ENCODE measurements at places on chromosomes 3 and 15. TPM values are rescaled to one million over a fixed set of nuclear protein-coding genes. Genes with fewer than 3 reads are reported as not detected.

GRCh38 chr15:36252146-36252711 lies 327.2 kb upstream of the CDIN1 start:
- DNase-seq, result no peak

- no peak for DNase-seq
Observed at GRCh38 chr3:151281671-151282324, 3.5 kb upstream of the P2RY14 start.

DNA sequence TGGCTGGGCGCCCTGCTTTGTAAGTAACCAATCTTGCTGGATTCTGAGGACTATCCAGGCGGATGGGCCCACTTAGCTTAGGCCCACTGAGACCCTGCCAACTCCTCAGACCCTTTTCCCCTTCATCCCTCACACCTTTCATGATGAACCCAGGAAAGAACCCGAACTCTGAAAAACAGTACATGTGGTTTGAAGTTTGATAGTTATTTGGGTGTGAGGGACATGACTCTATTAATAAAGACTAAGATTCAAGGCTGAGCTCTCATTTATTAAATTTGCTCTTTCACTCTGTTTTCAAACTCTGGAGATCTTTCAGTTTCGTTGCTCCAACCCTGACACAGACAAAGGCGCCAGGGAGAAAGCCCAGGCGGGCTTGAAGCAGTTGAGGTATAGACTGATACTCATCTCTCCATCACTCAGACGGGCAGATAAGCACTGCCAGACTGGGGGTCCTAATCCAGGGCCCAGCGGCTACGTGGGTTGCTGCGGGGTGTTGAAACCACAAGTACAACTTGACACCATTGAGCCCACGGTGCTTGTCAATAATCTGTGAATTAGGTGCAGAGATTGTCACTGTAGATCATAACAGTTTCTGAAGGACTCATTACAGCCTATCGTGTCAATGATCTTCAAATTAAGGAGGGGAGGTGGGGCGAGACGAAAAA lies 7.2 kb upstream of the SOX2 start:
- no peak for DNase-seq

GRCh38 chr3:177345049-177345972 lies 148.0 kb upstream of the TBL1XR1 start:
- DNase-seq, result peak; percentile 59

DNA sequence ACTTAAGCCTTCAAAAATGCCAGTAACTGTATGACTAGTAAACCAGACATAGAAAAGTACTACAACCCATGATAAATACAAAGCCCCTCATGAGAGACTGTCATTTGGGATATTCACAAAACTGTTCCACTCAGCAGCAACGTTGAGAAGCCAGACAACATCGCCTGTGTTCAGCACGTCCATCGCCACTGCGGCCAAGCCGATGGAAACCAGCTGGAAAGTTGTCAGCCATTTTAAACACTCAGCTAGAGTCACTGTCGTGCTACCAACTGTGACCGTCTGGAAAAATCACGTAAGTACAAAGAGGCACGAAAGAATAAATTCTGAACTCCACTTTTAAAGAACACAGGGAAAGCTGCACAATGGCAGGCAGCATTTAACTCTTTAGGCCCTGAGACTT lies 340.7 kb upstream of the WNT5A start:
- no peak for DNase-seq

- DNase-seq, result no peak
Observed at GRCh38 chr3:57696801-57697321, 4.0 kb upstream of the DENND6A start.

GRCh38 chr3:99410789-99411311 lies 227.5 kb upstream of the COL8A1 start:
- no peak for DNase-seq

DNA sequence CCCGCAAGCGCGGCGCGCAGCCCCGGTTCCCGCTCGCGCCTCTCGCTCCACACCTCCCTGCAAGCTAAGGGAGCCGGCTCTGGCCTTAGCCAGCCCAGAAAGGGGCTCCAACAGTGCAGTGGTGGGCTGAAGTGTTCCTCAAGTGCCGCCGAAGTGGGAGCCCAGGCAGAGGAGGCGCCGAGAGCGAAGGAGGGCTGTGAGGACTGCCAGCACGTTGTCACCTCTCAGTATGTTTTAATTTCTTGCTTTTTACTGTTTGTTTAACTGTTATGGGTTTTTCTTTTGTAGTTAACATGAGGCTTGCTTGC lies 1525.7 kb downstream of the SI start:
- DNase-seq, result no peak

DNA sequence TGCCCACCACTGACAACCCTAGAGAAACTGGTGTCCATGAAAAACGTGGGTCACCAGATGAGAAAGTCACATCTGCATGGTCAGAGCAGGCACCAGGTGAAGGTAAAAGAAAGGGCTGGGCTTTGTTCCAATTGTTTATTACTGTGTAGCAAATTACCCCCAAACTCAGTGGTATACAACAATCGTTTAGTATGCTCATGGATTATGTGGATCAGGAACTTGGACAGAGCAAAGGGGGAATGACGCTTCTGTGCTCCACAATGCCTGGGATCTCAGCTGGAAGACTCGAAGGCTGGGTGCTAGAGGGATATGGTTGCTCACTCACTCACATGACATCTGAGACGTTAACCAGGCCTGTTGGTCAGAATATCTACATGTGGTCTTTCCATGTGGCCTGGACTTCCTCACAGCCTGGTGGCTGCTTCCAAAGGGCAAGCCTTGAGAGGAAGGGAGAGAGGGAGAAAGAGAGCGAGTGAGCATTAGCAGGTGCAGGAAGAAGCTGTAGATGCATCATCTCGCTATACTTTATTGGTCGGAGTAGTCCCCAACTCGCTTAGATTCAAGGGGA lies 44.9 kb downstream of the LPP start:
- DNase-seq, result no peak

DNA sequence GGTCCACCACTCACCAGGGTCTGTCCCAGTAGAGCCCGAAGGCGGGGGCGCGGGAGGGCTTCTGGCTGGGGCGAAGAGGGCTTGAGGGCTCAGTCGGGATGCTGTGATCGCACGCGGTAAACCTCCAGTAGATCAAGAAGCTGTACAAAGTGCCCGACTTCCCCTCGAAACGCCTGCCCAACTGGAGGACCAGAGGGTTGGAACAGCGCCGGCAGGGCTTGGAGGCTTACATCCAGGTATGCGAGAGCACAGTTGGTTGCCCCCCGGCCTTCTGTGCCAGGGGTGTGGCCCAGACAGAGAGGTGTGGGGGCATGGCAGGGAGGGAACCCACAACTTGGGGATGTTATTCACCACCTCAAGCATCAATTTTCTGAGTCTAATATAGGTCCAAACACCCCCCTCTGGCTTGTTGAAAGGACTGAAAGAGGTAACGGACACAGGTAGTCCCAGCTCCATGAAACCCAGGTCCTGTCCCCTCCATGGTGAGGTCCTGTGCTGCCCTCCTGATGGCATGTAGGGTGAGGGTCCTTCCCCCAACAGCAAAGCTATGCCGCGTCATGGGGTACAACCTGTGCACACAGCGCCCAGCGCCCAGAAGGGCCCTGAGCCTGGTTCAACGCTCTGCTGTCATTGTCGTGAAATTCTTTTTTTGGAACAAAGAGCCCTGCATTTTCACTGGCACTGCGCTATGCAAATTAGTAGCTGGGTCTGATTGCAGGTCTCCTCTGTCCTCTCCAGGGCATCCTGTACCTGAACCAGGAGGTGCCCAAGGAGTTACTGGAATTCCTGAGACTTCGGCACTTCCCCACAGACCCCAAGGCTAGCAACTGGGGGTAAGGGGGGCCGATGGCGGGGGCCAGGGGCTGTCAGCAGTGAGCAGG lies 1.2 kb downstream of the SNX22 start:
- DNase-seq, result no peak

DNA sequence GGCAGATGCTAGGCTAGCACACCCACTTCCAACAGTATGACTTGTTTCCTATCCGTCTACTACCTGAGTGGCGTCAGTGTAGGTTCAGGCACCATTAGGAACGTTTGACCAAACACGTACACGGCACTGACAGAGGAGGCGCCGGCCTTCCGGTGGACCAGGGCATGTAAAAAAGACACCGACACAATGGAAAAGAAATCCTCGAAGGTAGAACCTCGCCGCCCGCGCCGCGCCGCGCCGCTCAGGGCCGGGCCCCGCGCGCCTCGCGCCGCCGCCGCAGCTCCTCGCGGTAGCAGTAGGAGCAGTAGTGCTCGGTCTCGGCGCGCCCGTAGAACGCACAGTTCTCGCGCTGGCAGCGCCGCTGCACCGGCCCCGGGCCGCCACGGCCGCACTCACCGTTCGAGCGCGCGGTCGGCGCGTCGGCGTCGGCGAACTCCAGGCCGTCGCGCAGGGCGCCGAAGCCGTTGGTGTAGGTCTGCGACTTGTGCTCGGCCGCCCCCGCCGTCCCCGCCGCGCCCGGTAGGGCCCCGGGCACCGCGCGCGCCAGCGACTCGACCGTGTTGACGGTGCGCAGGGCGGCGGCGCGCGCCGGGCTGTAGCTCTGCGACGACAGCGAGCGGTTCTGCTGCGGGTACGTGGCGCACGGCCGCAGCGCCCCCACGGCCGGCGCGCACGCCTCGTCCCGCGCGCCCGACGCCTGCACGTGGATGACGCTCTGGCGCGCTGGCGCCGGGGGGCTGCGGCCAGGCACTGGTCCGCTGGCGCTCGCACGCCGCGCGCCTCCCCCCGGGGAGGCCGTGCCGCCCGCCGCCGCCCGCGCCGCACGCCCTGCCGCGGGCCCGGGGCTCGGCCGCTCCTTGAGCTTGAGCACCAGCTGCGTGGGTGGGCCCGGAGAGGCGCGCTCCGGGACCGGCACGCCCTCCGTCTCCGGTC lies 156.7 kb downstream of the KLF13 start:
- peak; percentile 38 for DNase-seq

- peak; percentile 38 for DNase-seq
Observed at GRCh38 chr3:183490653-183491052, 62.2 kb upstream of the MCF2L2 start.

DNA sequence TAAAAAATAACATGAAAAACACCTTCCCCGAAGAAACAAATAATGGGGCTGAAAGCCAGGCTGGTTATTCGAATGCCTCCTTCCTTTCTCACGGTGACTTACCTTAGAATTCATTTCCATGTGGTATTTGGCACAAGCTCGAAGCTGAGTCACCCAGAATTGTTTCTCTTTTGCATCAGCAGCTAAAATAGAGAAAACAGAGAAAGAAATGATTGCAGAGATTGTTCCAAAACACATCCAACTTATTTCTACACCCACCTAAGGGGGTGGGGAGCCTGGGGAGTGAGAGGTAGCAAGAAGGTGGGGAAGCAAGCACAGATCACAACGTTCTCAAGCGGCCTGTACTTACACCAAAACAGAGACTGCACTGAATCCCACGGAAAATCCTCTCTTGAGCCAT lies 104.7 kb downstream of the OSBPL10 start:
- DNase-seq, result no peak

DNA sequence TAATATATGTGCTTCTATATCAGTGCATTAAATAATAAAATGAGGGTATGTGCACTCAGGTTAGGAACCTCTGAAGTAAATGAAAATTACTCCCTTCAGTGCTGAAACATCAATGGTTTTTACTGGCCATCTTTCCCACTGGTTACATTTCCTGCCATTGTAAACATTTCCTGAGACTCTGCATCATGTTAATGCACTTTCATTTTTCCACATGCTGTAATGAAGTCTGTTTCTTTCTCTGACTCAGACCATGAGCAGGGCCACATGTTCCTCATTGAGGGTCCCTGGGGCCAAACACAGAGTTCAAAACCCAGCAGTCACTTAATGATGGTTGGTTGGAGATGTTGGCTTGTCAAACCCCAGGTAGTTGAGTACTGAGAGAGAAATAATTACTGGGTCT lies 15.3 kb downstream of the FAM3D start:
- DNase-seq, result no peak

GRCh38 chr3:161475905-161476304 lies 20.7 kb upstream of the OTOL1 start:
- DNase-seq, result no peak

GRCh38 chr3:65666448-65667091 lies 372.1 kb downstream of the MAGI1 start:
- no peak for DNase-seq

GRCh38 chr3:21942328-21942727 lies 191.3 kb upstream of the ZNF385D start:
- DNase-seq, result no peak

DNA sequence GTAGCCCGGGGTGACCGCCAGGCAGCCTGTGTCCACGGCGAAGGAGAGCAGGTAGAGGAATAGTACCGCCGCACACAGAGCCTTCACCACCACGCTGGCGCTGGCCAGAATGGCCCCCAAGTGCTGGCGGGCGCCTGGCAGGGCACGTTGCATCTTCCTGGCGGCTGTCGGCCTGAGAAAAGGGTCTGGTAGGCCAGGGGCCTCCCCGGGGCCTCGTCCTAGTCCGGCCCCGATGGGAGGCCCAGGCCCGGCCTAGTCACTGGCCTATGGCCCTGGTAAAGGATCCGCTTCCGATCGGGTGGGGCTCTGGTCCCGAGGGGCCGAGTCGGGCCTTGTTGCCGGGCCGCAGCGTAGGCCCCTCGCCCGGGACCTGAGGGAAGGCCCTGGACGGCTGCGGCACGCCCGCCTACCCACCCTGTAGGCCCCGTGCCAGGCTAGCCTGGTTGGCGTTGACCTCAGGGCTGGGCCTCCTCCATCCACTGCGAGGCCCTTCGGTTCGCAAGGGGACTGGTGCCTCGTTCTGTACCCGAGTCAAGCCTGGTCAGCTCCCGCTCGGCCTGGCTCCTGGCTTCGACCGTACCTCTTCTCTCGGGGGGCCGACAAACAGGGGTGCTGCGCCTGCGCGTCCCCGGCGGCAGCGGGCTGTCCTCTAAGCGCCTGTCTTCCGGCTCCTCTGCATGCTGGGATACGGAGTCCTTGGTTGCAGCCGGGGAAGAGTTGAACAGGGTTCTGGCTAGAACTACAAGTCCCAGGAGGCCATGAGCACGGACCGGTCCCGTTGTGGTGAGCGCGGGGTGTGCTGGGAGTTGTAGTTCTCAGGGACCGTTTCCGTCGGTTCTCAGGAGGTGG lies at the start of gene TMEM115:
Gene TMEM115 (minus strand): TSS at position 611 of the 849 bp plus-strand sequence. CDS start 458 bp downstream, at position 153.
- DNase-seq, result peak; percentile 88

- peak; percentile 42 for DNase-seq
Observed at GRCh38 chr3:39809995-39810595, 686 bp downstream of the MYRIP start.

DNA sequence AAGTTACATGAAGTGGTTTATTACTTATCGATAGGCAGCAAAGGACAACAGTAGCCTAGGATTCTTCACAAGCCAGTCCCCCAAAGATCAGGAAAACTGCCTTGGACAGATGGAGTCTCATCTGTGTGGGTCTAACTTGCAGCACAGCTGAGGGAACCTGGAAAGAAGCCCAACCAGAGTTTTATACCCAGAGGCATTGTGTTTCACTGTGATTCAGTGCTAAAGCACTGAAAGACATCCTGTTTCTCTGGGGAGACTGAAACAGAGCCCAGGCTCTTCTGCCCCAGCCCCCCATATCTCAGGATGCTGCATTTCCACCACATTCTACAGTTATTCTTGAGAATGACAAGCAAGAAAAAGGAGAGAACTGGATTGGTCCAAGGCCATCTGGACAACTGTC lies 48.2 kb upstream of the PYDC2 start:
- DNase-seq, result no peak

- no peak for DNase-seq
Observed at GRCh38 chr3:21894459-21895340, 143.7 kb upstream of the ZNF385D start.

CCRL2 gene
- total RNA-seq, result not detected

KIAA1143 gene
- total RNA-seq, result 35.8 TPM

RAB6B gene
- total RNA-seq, result 12.8 TPM

C3orf20 gene
- total RNA-seq, result 0.09 TPM

LXN gene
- 42.6 TPM for total RNA-seq

EEF1AKMT4 gene
- 3.8 TPM for total RNA-seq

NMB gene
- total RNA-seq, result 6.7 TPM

RHOA gene
- total RNA-seq, result 248 TPM

HCLS1 gene
- 2.9 TPM for total RNA-seq
